Left renal cortex interstitium (tissue), 4 donors: ENCODE measurements at places on chromosomes 5 and 9.

DNA sequence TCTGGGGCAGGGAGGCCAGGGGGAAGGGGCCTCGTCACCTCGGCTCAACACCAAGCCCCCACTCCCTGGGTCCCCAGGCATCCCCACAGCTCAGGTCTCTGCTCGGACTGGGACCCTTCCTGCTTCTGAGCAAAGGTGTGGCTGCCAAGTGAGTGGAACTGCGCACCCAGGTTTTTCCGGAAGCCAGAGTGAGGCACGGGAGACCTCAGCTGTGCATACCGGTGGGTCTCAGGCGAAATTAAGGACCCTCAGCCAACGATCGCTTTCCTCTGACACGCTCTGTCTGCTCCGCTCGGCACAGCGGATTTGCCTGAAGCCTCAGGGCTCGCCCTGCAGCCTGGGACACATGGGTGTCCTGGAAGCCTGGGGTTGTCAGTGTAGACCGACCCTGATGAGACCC is 41.0 kb upstream of the IRX4 start:
- no peak for DNase-seq

- DNase-seq: no peak
These were observed 74.3 kb upstream of the DAB2IP start for GRCh38 chr9:121577166-121577565.

GRCh38 chr5:12292610-12293204 is 388.5 kb upstream of the CTNND2 start:
- no peak for DNase-seq

DNA sequence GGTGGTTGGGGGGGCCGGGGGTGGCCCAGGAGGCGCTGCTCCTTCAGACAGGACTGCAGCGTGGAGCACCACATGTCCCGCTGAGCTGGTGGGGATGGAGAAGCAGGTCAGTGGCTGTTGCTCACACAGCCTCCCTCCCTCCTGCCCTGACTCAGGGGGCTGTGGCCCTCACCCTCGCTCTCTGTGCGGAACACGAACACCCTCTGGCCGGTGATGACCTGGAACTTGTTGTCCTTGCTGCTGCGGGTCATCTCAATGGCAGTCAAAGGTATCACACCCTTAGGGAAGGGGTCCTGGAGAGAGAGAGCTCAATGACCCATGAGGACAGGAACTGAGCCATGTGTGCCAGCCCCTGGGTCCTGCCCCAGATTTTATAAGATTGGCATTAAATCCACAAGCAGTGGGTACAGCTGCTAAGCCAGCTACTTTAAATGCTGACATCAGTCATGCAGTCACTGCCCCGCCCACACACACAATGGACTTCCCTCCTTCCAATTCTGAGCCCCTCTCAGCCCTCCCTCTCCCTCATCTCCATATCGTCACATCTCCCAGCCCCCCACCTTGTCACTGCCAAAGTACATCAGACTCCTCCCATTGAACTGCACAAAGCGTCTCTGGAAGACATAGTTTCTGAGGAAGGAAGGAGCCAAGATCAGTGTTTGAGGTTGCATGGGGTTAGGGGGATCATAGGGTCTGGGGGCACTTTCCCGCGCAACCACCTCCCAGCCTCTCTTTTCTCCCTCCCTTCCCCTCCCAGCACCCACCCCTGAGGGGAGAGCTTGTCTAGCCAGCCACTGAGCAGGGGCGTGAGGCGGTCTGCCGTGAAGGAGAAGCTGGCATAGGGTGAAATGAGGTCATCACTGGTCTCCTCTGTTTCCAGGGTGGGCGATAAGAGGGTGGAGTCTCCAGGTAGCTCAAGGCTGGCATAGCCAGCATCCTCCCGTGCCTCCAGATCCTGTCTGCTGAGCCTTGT is 8.9 kb downstream of the ARAP3 start:
- DNase-seq: no peak

DNA sequence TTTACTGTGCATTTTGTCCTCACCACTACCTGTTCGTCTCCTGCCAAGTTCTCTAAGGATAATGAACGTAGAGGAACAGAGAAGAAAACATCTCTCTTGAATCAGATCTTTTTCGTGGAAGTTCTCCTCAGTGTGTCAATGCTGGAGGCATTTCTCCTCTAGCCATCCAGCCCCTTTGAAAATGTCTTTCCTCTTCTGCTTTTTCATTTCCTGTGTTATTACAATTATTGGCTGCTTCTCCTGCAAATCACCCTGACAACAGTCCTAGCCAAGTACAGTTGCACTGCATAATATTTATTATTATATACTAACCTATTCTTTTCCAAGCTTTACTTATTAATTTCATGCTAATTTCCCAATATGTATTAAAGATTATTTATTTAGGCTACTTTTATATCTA is 61.8 kb upstream of the TRPM3 start:
- DNase-seq: no peak

DNA sequence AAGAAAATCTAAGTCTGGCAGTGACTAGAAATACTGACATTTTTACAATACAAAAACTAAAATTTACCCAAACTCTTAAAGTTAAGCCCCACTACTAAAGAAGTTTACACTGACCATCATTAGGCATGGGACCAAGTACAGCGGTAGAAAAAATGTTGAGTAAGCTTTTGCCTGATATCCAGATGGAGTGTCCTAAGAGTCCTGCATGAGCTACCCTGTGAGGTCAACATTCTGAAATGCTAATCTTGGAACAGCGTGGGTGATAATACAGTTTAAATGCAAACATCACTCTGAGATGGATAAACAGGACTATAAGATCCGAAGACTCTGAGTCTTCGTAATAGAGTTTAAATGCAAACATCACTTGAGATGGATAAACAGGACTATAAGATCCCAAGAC is 189.7 kb downstream of the DCP2 start:
- DNase-seq: no peak

- DNase-seq: no peak
These were observed 12.3 kb upstream of the DPM2 start for GRCh38 chr9:127949827-127950512.

- no peak for DNase-seq
These were observed 11.7 kb upstream of the OR1J2 start for GRCh38 chr9:122498883-122499288.

- DNase-seq: no peak
These were observed 506.0 kb upstream of the CDH10 start for GRCh38 chr5:25150819-25151218.

DNA sequence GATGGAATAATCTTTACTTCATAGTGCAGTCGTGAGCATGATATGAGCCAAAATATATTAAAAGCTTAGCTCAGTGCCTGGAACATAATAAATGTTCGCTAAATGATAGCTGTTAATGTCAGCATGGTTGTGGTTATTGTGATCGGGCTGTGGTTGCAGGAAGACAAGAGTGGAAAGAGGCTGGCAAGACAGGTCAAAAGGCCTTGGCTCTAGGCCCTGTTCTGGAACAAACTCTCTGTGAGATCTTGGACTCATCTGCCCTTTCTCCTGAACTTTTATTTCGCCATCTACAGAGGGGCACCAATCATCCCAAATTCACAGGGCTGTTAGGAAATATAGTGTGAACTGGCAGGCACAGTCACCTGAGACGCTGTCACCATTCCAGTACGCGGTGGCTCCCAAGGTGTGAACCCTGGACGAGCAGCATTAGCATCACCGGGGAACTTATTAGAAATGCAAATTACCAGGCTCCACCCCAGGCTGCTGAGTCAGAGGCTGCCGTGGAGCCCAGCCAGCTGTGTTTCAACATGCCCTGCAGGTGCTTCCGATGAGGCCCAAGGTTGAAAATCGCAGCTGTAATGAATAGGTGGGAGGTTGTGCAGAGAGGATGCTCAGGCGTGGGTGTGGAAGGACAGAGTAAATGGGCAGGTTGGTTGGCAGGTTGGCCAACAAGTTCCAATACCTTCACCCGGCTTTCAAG is 50.2 kb upstream of the SAP30L start:
- no peak for DNase-seq
